ENCODE measurements at places on chromosomes 7 and 10.

GRCh38 chr10:69004821-69005220 is 16.2 kb downstream of the KIFBP start:
- no peak for DNase-seq

DNA sequence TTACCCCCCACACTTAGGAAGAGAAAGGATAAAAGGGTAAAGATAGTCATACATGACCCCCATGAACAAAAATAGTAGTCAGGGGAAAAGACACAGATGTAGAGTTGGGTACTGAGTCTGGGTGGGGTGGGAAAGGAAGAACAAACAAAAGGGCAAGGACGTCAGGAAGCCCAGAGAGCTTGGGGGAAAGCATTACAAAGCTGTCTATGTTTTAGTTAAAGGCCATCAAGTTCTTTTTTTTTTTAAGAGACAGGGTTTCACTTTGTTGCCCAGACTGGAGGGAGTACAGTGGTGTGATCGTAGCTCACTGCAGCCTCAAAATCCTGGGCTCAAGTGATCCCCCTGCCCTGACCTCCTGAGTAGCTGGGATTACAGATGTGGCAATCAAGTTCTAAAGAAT is 98.4 kb upstream of the PDLIM1 start:
- no peak for DNase-seq

DNA sequence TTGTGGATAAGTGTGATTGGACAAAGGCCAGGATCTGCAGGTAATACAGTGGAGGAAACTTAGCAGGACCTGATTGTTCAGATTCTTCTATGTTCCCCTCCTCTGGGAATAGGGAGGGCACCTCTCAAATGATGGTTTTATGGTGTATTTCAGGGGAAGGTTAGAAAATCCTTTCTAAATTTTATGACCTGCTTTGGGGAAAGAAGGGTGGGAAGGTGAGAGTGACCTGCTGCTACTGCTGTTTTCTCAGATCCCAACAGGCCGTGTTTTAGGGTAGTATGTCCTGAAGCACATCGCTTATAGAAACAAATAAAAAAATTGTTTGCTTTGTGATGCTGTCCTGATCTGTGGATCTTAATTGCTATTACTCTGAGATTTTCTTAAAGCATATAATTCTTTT is 404.1 kb upstream of the GALNT17 start:
- no peak for DNase-seq

- DNase-seq, result no peak
Observed at GRCh38 chr7:142796001-142796500, 25.3 kb downstream of the PRSS2 start.

- DNase-seq, result no peak
Observed at GRCh38 chr10:3946234-3947229, 161.5 kb upstream of the KLF6 start.

DNA sequence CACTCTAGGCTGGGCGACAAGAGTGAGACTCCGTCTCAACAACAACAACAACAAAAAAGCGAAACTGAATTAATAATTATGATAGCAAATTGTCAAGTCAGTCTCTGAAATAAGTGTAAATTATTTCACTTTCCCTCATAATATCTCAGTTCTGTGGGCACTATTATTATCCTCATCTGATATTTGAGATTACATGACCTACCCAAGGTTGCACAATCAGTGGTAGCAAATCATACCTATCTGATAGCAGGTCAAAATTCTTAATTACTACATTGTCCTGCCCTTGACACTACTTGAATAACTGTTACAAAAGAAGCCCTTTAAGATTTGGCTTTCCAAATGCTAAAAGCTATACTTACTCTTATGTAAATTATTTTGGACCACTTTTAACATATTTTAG is 115.2 kb upstream of the GPR22 start:
- DNase-seq, result no peak

All from mammary epithelial cell (primary cell).